GM23338 (cell line): ENCODE measurements at places on chromosomes 2 and 18. TPM values are rescaled to one million over a fixed set of nuclear protein-coding genes. Genes with fewer than 3 reads are reported as not detected.

DNA sequence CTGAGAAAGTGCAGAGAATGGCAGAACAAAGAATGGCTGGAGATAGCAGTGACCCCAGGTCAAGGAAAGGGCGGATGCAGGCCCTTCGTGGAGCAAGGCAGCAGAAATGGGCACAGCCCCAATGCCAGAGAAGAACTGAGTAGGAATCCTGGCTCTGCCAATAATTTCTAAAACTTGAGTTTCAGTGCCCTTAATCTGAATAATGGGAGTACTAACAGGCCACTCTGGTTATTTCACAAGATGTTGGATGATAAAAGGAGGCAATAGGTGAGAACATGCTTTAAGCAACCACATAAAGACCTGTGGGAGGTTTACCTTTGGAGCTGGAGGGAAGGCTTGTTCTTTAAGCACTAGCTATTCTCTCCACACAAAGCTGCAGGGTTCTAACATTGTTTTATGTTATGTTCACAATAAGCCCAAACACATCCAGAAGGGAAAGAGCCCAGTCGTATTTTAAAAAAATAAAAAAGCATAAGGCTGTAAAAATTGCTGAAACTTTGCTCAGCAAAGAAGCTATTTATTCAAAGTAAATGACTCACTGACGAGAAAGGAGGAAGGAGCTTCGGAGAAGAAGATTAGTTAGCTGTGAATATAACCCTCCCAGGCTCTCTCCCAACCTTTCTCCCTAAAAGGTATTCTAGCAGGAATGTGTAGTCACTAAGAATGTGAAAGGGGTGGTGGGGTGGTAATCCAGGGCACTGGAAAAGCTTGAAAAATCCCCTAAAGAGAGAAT, 470.2 kb downstream of the TXNL1 start:
- peak; percentile 72 for DNase-seq

GRCh38 chr2:217361483-217361880, 501.6 kb upstream of the TNP1 start:
- no peak for DNase-seq

DNA sequence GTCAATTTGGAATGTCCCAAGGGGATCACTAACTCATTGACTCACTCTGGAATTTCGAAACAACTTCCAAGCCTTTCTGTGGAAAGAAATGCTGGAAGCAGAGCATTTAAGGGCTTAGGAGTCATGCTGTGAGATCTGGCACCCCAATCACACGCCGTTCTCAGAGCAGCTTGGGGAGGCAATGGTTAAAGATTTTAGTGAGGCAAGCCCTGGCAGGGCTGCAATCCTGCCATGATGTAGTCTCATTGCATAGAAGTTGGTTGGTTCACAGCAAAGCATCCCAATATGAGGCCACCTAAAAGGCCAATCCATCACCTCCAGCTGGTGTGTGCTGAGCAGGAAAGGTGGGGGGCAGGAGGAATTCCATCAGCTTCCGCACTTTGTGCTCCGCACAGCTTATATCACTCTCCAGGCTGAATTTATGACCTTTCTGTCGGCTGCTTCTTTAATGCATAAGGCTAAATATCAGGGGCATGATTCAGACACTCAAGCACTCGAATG, 1043.9 kb upstream of the POU3F3 start:
- peak; percentile 30 for DNase-seq

DNA sequence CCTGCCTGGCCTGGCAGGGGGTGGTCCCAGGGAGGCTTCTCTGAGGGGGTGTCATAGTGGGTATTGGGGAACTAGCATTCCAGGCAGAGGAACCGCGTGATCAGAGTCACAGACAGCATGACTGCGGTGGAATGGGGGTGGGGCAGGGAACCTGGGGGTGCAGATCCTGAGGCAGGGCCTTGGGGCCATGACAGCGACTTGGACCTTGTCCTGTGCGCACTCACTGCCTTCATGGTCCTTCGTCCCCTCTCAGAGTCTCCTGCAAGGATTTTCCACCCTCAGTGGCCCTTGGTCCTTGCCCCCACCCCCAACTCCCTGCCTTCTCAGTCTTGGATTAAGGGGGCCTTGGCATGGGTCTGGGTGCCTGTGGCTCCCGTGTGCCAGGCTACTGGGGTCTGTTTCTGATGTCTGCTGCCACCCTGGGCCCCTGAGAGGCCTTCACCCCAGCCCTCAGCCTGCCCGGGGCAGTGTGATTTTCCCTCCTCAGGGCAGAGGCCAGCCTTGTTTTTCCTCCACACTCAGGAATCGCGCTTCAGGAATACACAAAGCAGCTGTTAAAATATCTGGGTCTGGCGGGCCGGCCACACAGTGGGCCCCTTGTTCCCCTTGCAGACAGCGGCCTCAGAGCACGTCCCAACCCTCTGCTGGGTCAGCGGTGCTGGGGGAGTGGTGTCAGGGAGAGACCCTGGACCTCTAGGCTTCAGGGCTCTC, 51.6 kb downstream of the GLI2 start:
- no peak for DNase-seq

- peak; percentile 31 for DNase-seq
These were observed 157.9 kb downstream of the ADCYAP1 start for GRCh38 chr18:1062588-1062987.

SP140L gene
- polyA plus RNA-seq: 1.3 and 1.5 TPM in 2 replicates

METTL5 gene
- polyA plus RNA-seq: 220 and 233 TPM in 2 replicates

GRCh38 chr2:105802587-105802986, 57.9 kb downstream of the NCK2 start:
- no peak for DNase-seq

DNA sequence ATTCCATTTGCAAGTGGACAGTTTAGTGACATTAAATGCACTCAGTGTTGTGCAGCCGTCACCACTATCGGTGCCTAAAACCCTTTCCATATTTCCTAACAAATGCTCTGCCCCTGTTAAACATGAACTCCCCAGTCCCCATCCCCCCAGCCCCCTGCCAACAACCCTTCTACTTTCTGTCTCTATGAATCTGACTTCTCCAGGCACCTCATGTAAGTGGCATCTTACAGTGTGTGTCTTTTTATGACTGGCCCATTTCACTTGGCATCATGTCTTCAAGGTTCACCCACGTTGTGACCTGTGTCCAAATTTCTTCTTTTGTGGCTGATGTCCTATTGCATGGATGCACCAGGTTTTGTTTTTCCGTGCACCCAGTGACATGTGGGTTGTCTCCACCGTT, 140.9 kb upstream of the GPC1 start:
- DNase-seq: no peak

PIEZO2 gene
- 3.9 and 4.8 TPM in 2 replicates for polyA plus RNA-seq

RFX8 gene
- 0.49 and 0.65 TPM in 2 replicates for polyA plus RNA-seq

DSG1 gene
- not detected in 2 replicates for polyA plus RNA-seq

IL1R1 gene
- polyA plus RNA-seq: 0.26 TPM in 1 of 2 replicates, not detected in the other

CSRNP3 gene
- 6.8 and 7.2 TPM in 2 replicates for polyA plus RNA-seq

DNA sequence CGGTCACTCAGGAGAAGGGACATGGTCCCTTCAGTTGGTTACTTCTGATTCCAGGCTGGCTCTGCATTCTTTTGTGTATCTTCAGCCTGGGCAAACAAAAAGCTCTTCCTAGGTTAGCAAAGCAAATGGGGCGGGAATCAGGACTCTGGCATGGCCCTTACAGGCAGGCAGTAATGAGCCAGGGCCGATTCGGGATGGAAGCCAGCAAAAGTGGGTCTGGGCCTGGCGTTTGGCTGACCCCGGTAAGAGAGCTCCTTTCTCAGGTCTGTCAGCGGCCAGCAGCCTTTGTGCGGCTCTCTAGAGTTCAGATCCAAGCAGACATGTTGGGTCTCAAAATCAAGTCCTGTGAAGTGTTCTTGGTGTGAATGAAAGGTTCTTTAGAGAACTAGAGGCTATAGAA, 81.5 kb upstream of the EML6 start:
- no peak for DNase-seq

- DNase-seq: no peak
These were observed 52.9 kb downstream of the CABLES1 start for GRCh38 chr18:23188068-23188760.

DNA sequence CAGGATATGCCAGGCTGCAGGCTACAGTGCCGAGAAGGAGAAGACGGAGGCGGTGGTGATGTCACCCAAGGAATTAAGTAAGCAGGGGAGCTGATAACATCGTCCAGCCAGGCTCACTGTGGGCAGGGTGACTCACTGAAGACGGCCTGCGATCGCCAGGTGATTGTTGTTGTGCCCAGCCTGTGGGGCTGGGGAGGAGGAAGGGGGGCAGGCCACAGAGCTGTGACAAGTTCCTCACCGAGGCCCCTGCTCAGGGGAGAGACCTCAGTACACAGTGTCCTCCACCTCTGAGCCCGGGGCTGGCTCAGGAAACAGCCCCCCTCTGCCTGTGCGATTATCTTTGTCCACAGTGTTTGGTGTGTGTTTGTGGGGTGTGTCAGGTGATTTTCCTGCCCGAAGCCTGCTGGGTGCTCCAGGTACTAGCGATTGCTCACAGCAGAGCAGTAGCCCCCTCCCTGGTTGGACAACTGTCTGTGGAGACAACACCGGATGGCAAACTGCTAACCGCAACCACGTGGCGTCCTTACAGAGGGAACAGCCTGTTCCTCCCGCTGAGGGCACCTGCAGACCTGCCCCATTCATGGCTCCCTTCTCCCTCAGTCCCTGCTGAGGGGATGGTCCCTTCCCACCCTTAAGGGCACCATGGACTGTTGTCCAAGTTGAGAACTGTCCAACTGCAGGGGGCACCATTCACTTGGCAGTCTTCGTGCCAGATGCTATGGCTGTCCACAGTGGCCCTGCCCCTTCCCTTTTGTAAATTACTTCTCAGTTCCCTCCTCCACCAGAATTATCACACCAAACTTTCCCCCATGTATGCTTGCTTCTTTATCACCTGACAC, 95.1 kb downstream of the ZFP36L2 start:
- DNase-seq: peak; percentile 70

TTR gene
- polyA plus RNA-seq: not detected in 2 replicates

DNA sequence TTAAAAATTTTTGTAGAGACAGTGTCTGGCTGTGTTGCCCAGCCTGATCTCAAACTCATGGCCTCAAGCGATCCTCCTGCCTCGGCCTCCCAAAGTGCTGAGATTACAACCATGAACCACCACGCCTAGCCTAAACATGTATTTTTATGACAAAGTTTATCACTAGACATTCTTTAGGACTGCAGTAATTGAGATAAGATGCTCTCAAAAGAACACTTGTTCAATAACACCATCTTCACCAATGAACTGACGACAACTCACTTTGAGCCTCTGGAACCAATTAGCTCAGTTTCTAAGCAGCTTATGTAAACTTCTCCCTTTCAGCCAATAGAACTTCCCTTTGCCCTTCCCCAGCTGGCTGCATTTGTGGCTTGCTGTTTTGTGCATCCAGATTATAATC, 15.3 kb upstream of the PPP4R1 start:
- DNase-seq: no peak

DNA sequence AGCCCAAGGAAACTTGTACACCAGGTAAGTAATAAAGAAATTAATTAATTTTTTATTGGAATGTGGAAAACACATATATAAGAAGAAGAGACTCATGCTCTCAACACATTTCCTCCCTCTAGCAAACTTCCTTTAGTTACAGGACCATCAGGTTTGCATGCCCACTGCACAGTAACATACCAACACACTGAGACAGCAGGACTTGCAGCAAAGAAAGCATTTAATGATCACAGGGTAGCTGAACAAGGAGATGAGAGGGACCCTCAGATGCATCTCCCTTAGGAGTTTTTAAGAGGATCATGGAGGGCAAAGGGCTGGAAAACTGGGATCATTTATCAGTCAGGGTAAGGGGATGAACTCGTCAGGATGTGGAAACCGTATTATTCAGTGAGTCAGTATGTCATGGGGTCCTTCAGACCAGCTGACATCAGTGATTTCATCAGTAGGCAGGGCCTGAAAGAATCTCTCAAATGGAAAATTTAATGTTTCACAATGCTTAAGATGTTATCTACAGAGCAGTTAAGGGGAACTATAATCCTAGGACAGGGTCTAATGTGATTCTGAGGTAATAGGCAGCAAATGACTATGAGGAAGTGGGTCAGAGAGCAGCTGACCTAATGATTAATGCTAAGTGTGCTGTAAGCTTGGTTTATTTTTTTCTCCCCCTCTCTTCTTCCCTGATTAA, 193.8 kb upstream of the RND3 start:
- no peak for DNase-seq

UGT1A8 gene
- polyA plus RNA-seq: not detected in 2 replicates

GRCh38 chr2:128439031-128439790, 120.5 kb upstream of the HS6ST1 start:
- no peak for DNase-seq

DNA sequence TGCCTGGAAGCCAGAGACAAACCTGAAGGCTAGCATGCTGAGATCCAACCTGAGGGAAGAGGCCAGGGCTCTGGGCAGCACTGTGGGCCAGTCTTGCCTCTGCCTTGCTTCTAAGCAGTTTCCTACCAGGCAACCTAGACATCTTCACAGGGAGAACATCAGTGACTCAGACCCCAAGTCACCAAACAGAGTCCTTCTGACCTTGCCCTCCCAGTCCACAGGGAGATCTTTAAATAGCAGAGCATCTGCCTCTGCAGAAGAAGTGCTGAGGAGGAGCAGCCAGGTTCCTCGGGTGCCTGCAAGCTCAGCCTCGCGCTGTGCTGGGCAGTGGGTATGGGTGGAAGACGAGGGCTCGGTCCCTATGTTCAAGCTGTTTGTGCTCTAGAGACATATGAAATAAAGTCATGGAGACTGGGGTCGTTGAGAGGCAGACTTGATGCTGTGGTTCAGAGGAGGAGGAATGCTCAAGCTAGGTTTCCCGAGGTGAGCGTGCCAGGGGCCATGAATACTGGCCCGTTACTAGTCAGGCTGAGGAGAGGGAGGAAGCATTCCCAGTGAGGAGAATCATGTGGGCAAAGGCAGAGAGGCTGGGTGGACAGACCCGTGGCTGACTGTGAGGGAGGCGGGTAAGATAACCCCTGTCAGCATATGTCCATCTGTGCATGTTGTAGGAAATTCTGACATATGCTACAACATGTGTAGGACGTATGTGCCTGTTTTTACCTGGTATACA, 66.5 kb downstream of the BOLA3 start:
- DNase-seq: no peak

ANO7 gene
- polyA plus RNA-seq: 3.6 and 4.0 TPM in 2 replicates

- no peak for DNase-seq
These were observed 135.9 kb downstream of the UBE2E3 start for GRCh38 chr2:181116261-181116660.
